ENCODE measurements at places on chromosomes 5 and 9. TPM values are rescaled to one million over a fixed set of nuclear protein-coding genes. Genes with fewer than 3 reads are reported as not detected.
A peak's percentile ranks its signal among the peaks of the same experiment; 100 is the strongest.

VLDLR gene
- total RNA-seq = 31.5 TPM

PCDHGB3 gene
- total RNA-seq = 19.5 TPM

POLR3G gene
- total RNA-seq = 32.9 TPM

FRMD3 gene
- not detected for total RNA-seq

PCDHB4 gene
- total RNA-seq = not detected

PCDHGB4 gene
- total RNA-seq = 6.3 TPM

DNA sequence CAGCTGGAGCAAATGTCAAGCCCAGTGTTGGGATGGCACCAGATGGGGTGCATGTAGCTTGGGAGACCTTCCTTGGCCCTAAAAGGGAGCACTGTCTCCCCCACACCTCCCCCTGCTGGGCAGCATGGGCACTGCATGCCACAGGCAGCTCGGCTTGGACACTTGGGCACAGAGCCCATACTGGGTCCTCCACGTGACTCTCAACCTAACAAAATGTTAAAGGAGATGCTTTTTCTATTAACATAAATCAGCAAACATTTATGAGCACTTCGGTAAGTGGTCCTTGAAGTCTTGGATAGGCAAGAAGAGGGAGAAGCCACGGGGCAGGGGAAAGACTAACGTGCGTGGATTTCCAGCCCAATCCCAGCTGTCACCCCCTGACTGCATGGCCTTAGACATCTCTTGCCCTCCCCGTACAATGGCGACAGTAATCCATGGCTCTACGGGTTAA is 23.9 kb upstream of the MAPK9 start:
- H3K27me3 ChIP-seq = no peaks in the 10 kb centered on the region
- no peaks in the 10 kb centered on the region for H3K36me3 ChIP-seq
- no peak overlapping the region for H3K27ac ChIP-seq
- no peaks in the 10 kb centered on the region for H3K4me1 ChIP-seq
- DNase-seq = peak; percentile 86

GRCh38 chr5:158154226-158155005 is 295.5 kb upstream of the CLINT1 start:
- DNase-seq = no peak
- H3K27me3 ChIP-seq = no peaks in the 10 kb centered on the region
- no peak overlapping the region for H3K4me3 ChIP-seq
- H3K36me3 ChIP-seq = no peaks in the 10 kb centered on the region
- H3K27ac ChIP-seq = no peak overlapping the region

DNA sequence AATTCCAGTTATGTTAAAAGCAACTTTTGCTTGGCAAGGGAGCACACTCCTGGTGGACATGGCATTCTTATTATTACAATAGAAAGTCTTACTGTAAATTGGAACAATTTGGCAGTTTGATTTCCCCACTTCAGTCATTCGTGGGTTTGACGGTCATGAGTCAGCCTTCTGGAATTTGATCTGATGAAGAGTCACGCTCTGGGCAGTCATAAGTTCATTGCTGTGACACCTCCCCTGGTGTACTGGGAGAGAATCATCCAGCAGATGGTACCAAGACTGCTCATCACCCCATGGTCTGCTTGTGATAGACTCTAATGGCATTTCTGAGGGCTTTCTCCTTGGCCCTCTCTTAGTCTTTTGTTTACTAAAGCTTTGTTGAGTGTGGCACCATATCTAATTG is 53.8 kb downstream of the GLRA1 start:
- no peaks in the 10 kb centered on the region for H3K36me3 ChIP-seq
- no peaks in the 10 kb centered on the region for H3K4me1 ChIP-seq
- no peak overlapping the region for H3K4me3 ChIP-seq
- no peak for DNase-seq

Measured in Karpas-422 (cell line).